GM12864 (cell line): ENCODE measurements at places on chromosomes 6 and 20.

- DNase-seq: no peak
Measured at GRCh38 chr20:46488451-46488850, 24.9 kb downstream of the ZNF334 start.

DNA sequence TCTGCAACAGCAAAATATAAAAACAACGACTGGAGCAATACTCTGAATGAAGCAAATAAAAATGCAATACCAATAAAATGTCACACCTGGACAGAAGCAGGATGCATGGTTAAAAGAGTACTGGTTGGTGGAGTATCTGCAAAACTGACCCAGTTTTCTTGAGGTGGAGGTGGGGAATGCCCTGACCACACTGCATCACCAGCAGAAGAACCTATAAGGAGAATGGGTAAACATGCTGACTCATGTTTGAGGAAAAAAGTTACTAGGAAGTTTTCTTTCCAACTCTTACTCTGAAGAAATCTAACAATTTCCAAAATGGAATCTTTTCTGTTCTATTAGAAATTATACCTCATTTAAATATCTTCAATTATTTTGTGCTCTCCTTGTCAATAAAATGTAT is 43.6 kb downstream of the REPS1 start:
- DNase-seq: no peak

GRCh38 chr6:145069966-145070365 is 665.4 kb downstream of the EPM2A start:
- DNase-seq: no peak

DNA sequence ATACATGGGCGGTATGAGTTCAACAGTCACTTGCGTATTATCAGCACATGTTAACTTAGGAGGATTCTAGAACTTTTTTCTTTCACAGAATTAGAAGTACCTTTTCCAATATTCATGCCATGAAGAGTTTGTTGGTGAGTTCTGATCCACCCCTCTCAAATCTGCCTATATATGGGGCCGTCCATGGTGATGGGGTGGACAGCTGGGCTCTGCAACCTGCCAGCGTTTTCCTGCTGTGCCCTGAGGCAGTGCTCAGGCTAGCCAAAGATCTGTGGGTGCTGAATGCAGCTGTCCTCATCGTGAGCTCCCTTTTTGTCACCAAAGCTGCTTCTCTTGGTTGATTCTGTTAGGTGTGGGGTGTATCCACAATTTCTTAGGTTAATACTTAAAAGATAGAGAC is 88.7 kb downstream of the THBS2 start:
- DNase-seq: no peak

DNA sequence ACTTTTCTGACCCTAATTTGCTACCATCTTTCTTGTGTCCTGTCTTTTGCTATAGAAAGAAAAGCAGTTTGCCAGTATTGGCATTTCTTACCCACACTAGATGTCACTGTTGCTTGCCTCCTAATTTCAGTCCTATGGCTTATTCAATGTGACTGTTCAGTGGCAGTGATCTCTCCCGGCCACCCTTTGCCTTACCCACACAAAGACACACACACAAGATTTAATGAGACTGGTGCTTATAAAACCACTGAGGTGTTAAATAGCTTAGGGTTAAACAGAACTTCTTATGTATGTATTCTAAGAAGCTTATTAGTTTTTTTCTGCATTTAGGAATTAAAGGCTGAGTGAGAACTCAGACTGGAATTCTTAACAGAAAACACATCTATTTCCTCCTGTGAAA is 233.6 kb upstream of the ASCC3 start:
- peak; percentile 2 for DNase-seq

DNA sequence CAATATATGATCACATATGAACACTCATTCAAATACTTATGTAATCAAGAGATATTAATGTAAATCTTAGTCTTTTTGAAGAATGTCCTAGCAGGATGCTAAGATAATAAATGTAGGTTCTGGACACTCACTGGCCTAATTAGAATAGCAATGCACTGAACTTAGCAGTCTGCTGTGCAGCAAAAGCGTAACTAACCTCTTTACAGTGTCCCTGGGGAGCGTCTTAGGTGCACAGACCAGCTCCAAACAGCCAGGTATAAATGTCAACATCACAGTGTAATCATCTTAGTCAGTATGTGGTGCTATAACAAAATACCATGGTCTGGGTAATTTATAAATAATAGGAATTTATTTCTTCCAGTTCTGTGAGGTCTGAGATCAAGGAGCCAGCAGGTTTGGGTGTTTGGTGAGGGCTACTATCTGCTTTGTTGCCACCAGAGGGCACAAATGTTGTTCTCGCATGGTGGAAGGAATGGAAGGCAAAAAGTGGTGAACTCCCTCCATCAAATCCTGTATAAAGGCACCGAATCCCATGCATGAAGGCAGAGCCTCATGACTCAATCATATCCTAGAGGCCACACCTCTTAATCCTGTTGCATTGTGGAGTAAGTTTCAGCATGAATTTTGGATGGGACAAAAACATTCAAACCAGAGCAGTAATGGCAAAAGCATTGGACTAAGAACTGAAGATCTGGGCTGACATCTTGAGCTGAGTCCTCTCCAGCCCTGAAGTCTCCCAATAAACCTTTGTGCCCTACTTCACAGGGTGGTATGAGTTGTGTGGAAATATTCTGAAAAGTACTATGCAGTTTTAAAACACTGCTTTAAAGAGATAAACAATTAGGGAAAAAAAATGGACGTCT is 41.8 kb upstream of the FOXO3 start:
- no peak for DNase-seq

- no peak for DNase-seq
Measured at GRCh38 chr6:38612143-38612965, 27.4 kb downstream of the BTBD9 start.
